ENCODE measurements at places on chromosomes 3 and 15. TPM values are rescaled to one million over a fixed set of nuclear protein-coding genes. Genes with fewer than 3 reads are reported as not detected.

DNA sequence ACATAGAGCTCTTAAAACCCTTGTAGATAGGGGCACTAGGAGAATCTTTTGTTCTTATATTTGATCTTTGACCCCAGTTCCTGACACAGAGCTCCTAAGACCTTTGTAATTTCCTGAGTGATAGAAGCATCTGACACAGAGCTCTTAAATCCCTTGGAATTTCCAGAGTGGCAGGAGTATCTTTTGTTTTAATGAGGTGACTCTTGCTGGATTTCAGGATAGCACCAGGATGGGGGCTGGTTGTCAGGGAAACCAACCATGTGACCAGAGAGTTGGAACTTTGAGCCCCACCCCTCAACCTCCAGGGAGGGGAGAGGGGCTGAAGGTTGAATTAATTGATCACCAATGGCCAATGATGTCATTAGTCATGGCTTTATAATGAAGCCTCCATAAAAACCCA is 47.6 kb upstream of the ST8SIA2 start:
- DNase-seq: no peak

GRCh38 chr15:40259021-40259420 is 20.2 kb downstream of the PAK6 start:
- no peak for DNase-seq

- no peak for DNase-seq
These were observed 85.5 kb downstream of the TGFBR2 start for GRCh38 chr3:30691944-30692343.

CTDSPL gene
- 21.3 TPM for total RNA-seq

CYP8B1 gene
- total RNA-seq: not detected
